ENCODE measurements at places on chromosomes 16 and 17.

GRCh38 chr17:17555906-17556305, 35.6 kb downstream of the PEMT start:
- DNase-seq = no peak

- no peak for DNase-seq
Observed at GRCh38 chr16:87391324-87391949, 699 bp upstream of the MAP1LC3B start.

- DNase-seq = peak; percentile 49
Observed at GRCh38 chr16:21302454-21302853, 24.4 kb upstream of the CRYM start.

GRCh38 chr16:74305978-74306784, 9.6 kb downstream of the PSMD7 start:
- DNase-seq = no peak

- no peak for DNase-seq
Observed at GRCh38 chr17:61452301-61453290, at the start of gene TBX4. Gene TBX4 (plus strand): TSS chr17:61452422. CDS start chr17:61456491, 4,069 bp downstream.

GRCh38 chr17:5526821-5527598, 40.6 kb downstream of the MIS12 start:
- no peak for DNase-seq
